GM23248 (cell line): ENCODE measurements at places on chromosomes 11 and 22. TPM values are rescaled to one million over a fixed set of nuclear protein-coding genes. Genes with fewer than 3 reads are reported as not detected.

GRCh38 chr22:30751529-30751928 lies 56.9 kb downstream of the OSBP2 start:
- no peak for DNase-seq

Gene ART1
- not detected in 2 replicates for total RNA-seq

DNA sequence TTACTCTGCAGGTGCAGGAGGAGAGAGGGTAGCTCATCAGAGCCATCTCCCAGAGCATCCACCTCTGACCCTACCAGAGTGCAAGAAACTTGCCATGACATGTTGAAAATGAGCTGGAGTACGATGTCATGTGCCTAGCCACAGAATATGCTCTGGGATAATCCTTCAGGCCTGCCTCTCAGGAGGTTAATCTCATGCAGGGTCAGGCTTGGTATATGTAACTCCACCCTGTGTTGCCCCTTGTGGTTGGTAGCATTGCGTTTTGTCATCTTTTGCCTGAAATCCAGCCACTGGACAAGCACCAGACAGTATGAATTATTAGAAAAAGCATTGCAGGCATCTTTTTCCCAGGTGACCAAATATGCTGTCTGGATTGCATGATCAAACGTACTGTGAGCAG lies 36.2 kb downstream of the CNTF start:
- DNase-seq, result no peak

Gene BTBD10
- total RNA-seq, result 43.8 and 56.7 TPM in 2 replicates

GRCh38 chr11:36577859-36578258 lies 10.1 kb downstream of the RAG1 start:
- DNase-seq, result peak; percentile 30

- peak; percentile 67 for DNase-seq
Measured at GRCh38 chr11:12893787-12894672, 115.1 kb upstream of the RASSF10 start.

- peak; percentile 62 for DNase-seq
Measured at GRCh38 chr11:9574622-9575259, 1.3 kb downstream of the WEE1 start.

- peak; percentile 82 for DNase-seq
Measured at GRCh38 chr11:94862926-94863880, 95.0 kb downstream of the AMOTL1 start.

DNA sequence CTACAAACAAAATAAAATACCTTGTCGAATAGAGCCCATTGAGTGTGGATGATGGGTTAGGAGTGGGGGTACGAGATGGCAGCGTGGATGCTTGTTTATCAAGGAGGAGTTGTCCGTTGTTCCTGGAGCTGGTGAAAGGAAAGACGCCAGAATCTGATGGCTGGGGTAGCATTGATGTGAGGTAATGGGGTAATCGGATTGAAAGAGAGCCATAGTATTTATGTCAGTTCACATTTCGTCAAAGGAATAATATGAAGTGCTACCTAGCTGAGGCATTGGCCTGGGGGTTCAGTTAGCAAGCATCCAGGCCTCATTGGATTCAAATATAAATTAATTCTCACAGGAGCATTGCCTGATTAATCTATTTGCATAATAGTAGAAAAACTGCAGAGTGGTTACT lies 16.9 kb upstream of the DBX1 start:
- DNase-seq, result no peak

GRCh38 chr22:32534252-32535235 lies 59.9 kb downstream of the FBXO7 start:
- DNase-seq, result peak; percentile 85

- peak; percentile 77 for DNase-seq
Measured at GRCh38 chr11:22624742-22625447, 728 bp downstream of the FANCF start.

Gene HTR3B
- not detected in 2 replicates for total RNA-seq

DNA sequence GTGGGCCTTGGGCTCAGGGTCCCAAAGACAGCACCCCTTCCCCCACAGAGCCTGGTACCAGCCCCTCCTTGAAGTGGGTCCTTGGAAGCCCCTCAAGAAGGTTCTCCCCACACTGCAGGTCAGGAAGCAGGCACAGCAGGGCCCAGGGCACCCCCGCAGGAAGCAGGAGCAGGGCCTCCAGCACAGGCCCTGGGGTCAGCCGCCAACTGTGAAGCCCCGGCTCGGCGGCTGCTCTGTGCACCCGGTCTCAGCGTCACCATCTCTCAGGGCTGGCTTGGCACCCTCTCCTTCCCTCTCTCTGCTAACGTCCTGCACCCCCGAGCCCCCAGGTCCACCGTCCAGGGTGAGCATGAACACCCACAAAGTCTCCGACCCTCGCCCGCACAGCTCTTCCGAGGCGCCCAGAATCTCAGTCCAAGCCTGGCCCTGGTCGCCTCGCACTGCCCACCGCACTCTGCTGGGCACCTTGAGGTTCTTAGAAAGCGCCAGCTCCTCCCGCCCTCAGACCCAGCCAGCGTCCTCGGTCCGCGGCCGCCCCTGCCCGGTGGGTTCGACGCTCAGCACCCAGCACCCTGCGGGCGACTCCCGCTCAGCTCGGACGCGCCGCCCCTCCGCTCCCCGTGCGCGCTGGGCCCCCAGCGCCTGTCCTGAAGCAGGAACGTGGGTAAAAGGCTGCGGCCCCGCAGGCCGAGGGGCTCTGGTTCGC lies 1.4 kb upstream of the SIGIRR start:
- no peak for DNase-seq

DNA sequence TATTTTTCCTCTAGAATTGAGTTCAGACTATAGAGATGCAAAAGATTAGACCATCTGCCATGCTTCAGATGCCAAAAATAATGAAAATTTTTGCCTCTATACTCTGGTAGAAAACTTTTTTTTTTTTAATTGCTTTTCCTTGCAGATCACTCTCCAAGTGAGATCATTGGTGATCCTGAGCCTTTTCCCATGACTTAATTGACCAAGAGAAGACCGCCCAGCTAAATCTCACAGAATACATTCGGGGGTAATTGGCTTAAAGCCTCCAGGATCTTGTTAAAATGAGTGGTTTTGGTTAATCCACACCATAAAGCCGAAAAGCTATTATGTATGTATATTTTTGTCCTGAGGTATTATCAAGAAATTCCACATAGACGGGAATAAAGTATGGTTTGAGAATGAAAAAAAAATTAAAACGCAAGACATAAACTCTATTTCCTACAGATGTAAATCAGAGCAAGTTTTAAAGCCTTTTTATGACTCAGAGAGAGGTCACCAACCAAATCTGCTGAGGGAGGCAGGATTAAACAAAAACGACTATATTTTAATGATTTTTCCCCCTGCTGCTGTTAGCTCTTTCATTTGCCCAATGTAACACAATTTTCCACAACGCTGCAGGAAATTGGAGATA lies 64.0 kb downstream of the PARVA start:
- DNase-seq, result peak; percentile 67

DNA sequence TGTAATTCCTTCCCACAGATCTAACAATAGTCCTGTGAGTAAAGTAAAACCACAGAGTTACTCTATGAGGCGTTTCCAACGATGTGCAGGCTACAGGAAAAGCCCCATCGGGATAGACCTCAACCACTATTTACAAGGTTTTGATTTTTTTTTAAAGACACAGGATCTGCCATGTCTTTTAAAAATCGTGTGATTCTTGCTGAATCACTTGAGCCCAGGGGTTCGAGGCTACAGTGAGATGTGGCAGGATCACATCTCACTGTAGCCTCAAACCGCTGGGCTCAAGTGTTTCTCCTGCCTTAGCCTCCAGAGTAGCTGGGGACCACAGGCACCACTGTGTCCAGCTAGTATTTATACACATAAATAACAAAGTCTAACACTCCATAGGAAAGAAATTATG lies 7.8 kb downstream of the TAF1D start:
- no peak for DNase-seq

Gene OR10D3
- not detected in 2 replicates for total RNA-seq

DNA sequence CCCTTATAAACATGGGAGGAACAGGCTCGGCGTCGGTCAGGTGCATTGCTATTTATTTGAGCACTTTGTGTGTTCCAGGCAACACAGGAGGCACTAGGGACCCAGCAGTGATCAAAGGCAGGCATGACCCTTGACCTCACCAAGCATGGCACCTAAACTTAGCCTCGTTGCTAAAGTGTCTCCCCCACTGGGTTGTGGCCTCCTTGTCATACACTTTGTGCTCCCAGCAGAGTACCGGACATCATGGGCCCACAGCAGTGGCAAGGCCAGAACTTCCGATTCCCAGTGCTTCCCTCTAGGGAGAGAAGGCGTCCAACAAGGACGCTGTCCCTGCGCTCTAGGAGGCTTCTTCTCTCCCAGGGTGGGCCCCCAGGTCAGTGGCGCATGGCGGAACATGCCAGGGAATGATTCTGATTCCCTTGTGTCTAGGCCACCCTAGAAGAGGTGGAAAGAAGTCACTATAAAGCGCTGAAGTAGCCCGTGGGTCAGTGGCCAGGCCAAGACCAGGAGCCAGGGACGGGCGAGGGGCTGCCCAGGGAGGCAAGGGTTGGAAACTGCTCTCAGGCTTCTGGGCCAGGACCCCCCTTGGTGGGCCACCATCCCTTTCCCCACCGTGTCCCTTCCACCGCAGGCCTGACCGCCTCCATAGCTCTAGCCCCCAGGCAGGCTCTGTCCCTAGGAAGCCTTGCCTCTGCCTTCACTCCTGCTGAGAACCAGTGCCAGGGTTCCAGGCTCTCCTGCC lies 19.7 kb downstream of the TOM1 start:
- DNase-seq, result no peak

GRCh38 chr11:79074547-79074946 lies 366.3 kb downstream of the TENM4 start:
- DNase-seq, result no peak

Gene APOA5
- not detected in 2 replicates for total RNA-seq

- DNase-seq, result peak; percentile 66
Measured at GRCh38 chr11:5596607-5597201, at the start of gene TRIM6. TRIM6 (plus strand) TSS chr11:5596637; CDS start chr11:5596898, 261 bp downstream.
